ENCODE measurements at places on chromosomes 3 and 15. TPM values are rescaled to one million over a fixed set of nuclear protein-coding genes. Genes with fewer than 3 reads are reported as not detected.

The RUBCN gene
- 6.8 TPM for total RNA-seq

The NANOGP8 gene
- 0.27 TPM for total RNA-seq

DNA sequence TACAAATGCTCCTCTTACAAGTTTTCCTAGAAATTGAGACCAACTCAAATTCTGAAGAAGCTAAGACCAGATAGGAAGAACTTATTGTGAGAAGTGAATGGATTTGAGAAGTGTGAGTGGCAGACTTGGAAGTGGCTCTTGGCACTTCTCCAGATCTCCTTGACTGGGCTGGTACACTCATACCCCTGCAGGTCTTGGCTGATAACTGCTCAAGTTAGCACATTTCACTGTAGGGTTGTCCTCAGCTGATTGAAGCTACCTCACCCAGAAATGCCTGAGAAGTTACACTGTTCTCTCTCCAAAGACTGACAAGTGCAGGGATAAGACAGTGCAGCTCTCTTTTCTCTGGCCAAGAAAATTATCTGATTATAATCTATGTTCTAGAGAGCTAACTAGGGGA is 16.5 kb upstream of the CLDN1 start:
- DNase-seq = no peak

DNA sequence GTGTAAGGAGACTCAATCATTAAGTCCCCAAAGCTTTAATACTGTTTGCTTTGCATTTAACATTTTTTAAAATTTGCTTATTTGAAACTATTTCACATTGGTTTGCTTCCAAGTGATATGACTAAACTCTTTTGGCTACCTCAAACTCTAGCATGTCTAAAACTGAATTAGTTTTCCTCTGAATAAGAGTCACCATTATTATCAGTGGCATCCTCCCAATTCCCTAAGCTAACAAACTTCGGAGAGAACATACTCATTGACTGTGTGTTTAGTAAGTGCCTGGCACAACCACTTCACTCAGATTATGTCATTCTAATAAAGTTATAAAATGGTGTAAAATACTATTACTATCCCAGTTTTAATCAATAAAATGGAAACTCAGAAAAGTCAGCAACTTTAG is 21.9 kb downstream of the ATOSA start:
- DNase-seq = no peak

The VEPH1 gene
- 1.2 TPM for total RNA-seq

DNA sequence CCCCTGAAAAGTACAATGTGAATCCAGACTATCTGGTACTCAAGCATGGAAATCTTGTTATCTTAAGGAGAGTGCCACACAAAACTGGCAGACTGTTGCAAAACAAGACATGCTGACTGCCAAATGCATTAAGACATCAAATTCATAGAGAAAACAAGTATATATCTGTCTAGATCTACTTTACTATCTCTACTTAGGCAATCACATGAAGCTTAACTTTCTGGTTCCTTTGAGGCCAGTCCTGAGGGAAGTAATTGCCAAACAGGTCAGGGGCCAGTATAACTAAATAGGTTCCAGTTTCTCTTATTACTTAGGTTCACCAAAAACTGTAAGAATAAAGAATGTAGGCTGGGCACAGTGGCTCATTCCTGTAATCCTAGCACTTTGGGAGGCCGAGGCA is 15.9 kb upstream of the SLC4A7 start:
- DNase-seq = no peak
